ENCODE measurements at places on chromosomes 2 and 18.
A peak's percentile ranks its signal among the peaks of the same experiment; 100 is the strongest.

DNA sequence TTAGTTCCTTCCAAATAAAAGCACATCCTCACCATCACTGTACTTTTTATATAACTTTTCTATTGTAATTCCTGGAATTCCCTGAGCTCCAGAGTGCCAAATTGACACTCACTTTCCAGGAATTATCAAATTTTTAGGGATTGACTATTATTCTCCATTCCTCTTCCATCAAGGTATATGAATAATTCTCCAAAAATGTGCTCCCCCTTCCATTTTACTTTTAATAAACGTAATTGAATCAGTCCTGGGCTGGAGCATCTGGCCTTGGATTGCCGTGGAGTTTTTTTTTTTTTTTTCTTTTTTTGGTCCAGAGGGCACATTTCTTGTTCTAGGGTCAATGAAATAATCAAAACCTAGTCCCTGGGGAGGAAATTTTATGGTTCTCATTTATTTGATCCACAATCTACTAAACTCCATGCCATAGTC lies 304.3 kb downstream of the CDCA7 start:
- no peak for DNase-seq

GRCh38 chr2:188734691-188735090 lies 239.5 kb upstream of the COL3A1 start:
- no peak for DNase-seq

DNA sequence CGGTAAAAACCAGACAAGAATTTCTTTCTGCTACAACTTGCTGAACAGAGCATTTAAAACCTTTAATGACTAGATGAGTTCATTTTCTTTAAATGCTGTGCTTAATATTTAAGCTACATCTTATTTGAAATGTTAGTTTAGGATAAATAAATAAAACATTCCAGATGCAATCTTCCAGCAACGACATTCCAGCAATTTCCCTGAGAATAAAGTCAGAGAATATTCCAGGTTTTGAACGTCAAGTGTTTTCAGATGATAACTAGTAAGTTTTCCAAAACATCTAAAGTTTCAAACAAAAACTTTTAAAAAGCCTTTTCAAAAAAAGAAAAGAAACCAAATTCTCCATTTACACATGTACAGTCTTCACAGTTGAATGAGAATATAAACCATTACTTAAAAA lies 104.8 kb downstream of the PPP1R1C start:
- no peak for DNase-seq

GRCh38 chr2:523698-524270 lies 153.4 kb downstream of the TMEM18 start:
- no peak for DNase-seq

- DNase-seq = no peak
These were observed 124.0 kb upstream of the TTC39C start for GRCh38 chr18:23890589-23890988.

GRCh38 chr18:23617412-23618014 lies 31.2 kb upstream of the NPC1 start:
- no peak for DNase-seq

GRCh38 chr18:44638034-44638540 lies 42.6 kb upstream of the SETBP1 start:
- DNase-seq = no peak

- DNase-seq = no peak
These were observed 31.5 kb upstream of the SMAD7 start for GRCh38 chr18:48982266-48982665.

GRCh38 chr2:9699139-9700108 lies 68.6 kb upstream of the YWHAQ start:
- DNase-seq = no peak

GRCh38 chr2:180219491-180219890 lies 212.4 kb upstream of the CWC22 start:
- no peak for DNase-seq

DNA sequence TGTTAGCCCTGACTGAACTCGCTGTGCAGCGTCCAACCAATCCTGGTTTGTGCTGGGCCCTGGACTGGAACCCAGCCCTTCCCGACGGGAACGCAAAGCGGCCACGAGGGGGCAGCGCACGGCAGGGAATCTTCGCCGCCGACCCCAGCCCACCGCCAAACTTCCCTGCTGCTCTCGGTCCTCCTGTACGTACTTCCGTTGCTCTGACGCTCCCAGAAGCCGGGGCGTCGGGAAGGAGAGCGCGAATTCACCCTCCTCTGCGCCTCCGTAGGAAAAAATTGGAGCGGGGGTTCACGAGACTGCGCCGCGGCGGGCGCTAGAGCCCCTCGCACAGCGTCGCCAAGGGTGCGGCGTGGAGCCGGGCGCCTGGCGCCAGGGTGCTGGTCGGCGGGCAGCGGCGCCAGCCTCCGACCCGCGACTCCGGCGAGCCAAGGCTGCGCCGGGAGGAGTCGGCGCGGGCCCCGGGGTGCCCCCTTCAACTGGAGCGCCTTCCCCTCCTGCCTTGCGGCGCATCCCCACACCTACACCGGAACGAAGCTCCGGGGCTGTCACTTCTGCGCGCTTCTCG lies 873 bp upstream of the SH3RF3 start:
- DNase-seq = peak; percentile 87

- peak; percentile 45 for DNase-seq
These were observed 27.7 kb downstream of the ADRA2B start for GRCh38 chr2:96088340-96089335.

DNA sequence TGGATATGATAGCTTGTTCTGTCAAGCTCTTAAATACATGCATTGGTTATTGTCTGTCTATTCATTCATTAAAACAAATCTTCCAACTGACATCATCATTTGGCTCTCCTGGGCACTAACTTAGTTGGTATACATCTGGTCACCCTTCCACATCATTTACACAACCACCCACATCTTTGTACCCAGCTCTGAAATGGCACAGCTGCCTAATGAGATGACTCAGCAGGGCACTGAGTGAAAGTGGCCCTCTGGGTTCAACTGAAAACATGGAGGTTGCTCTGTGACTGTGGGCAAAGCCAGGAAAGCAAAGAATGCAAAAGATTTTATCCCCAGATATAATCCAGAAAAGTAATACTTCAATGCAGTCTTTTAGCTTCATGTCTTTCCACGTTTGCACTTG lies 234.0 kb upstream of the MAP2 start:
- DNase-seq = no peak

GRCh38 chr2:158702740-158703139 lies 92.4 kb upstream of the DAPL1 start:
- no peak for DNase-seq

DNA sequence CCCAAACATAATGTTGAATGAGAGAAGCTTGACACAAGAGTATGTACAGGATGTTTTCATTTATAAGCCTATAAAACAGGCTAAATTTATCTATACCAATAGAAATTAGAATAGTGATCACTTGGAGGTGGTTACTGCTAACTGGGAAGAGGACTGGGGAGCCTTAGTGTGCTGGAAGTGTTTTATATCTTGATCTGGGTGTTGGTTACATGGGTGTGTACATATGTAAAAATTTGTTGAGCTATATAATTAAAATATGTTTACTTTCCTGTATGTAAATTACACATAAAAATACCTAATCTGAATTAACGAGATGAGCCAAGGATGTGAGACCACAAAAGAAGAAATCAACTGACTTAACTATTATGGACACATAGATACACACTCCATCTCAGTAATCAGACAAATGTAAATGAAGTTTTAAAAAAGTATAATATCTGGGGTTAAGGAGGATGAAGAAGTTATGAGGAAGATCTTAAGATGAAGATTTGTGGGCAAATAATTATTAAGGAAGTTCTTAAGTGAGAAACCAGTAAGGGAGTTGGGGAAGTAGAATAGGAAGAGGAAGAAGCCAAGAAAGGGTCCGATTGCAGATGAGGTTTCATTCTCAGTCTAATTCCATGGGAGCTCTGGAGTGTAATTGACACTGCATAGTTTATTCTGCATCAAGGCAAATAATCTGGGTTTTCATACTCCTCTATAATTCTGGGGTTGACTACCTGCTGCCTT lies 32.3 kb upstream of the NABP1 start:
- no peak for DNase-seq

DNA sequence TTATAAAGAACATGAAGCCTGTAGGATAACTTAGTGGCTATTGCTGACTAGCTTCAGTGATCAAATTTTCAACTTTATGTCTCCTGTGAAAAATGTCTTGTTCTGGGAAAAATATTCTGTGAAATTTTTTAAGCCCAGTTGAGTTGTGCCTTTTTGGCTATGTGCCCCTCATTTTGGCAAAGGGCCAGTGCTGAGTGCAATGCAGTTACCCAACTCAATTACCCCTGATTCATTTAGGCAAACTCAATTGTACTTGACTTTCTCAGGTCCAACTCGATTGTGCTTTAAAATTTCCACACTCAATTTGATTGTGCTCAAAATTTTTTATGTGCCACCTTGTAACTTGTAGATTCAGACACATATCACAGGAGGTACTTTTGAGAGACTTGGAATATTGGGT lies 548.8 kb upstream of the NRP2 start:
- no peak for DNase-seq

DNA sequence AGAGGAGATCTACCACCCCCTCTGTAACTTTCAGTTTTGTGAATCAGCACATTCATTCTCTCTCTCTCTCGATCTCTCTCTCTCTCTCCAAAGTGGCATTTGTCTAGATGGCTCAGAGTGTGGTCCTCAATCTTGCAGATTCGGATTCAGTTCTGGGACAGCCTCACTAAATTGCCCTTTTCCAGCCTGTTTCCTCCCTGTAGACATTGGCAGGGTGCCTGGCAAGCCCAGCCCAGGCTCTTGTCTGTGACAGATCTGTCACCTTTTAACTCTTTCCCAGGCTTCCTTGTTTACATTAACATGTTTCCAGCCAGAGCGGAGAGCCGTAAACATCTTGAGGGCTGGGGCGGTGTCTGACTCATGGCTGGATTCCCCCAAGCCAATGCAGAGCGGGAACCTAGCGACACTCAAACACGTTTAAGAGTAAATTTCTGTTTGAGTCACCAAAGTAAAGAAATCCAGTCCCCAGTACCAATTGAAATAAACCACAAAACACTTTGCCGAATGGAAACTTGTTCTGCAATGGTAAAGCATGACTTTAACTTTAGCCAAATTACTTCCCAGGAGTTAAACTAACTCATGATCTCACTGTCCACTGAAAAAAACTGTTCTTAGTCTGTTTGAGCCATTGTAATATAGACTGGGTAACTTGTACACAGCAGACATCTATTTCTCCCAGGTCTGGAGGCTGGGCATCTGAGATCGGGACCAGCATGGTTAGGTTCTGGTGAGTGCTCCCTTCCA lies 6.6 kb upstream of the CYP27C1 start:
- no peak for DNase-seq

GRCh38 chr2:37637985-37638384 lies 33.5 kb downstream of the CDC42EP3 start:
- no peak for DNase-seq

GRCh38 chr2:206442474-206442832 lies 879 bp upstream of the ADAM23 start:
- DNase-seq = no peak

DNA sequence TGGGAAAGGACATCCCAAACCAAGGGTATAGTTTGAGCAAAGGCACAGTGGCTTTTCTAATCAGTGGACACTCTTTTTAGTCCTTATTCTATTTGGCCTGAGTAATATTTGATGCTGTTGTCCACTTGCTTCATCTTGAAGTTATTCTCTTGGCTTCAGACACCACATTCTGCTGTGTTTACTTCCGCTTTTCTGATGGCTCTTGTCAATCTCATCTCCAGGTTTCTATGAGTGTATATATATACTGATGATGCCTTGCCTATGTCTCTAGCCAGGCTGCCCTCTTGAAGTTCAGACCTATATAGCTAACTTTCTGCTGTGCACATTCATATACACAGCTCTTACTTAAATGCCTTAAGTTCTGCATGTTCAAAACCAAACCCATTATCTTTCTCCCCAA lies 83.1 kb downstream of the EFEMP1 start:
- no peak for DNase-seq

GRCh38 chr2:165114346-165114939 lies 89.4 kb downstream of the SCN3A start:
- no peak for DNase-seq

DNA sequence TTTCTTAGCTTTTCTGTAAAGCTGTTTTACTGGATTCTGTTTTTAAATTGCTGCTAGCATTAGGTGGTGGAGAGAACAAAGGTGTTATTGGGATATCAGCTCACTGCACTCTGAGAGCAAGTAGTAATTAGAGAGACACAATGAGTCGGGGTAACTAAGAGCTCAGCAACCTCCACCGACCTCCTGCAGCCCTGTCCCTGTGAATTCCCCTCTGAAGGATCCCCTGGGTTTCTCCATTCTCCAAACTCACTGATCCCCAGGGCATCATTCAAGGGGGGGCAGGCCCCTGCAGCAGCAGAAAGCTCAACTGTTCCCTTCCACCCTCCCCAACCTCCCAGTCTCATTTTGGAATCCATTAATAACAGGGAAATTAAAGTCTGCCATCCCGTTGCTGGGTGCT lies 73.0 kb downstream of the MTCL1 start:
- no peak for DNase-seq

- peak; percentile 76 for DNase-seq
These were observed 403 bp upstream of the CLUL1 start for GRCh38 chr18:596288-596881.

- DNase-seq = no peak
These were observed 210.1 kb downstream of the ZNF521 start for GRCh38 chr18:25141886-25142285.

GRCh38 chr18:13235421-13235831 lies 16.9 kb downstream of the LDLRAD4 start:
- DNase-seq = peak; percentile 15

- no peak for DNase-seq
These were observed 241.6 kb downstream of the PIK3C3 start for GRCh38 chr18:42196651-42197050.

DNA sequence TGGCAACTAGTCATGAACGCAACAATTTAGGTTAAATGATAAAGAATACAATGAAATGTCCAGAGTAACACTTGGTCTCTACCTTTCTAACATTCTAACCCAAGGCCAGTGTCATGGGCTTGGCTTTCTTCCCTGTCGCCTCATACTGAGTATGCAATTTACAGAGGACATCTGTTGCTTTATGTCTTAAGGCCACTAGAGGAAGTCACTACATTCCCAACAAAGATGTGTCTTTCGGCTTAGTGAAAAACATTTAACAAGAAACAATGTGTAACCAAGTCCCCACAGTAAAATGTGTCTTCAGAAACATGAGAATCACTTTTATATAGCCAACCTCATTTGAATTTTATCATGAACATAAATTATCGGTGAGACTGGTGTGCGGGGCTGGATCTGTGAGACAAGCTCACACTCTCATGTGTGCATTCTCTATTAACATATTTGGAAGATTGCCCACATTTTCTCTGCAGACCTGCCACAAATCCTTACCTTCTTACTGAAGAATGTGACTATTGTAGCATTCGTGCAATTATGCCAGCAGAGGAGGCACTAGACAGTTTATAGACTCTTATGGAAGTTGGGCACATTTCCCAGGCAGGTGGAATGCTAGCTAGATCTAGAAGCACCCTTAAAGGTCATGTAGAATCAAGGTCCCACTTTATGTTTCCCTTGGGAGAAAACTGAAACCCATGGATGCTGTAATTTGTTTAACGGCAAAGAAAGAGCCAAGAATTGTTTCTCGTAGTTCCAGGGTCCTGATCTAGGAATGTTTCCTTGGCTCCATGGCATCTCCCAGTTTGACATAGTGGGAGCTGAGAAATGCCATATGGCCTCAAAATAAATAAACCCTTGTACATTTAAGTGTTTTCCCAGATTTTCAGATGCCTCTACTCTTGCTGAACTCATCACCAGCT lies 101.8 kb downstream of the CD226 start:
- DNase-seq = no peak

GRCh38 chr2:43124687-43125057 lies 101.7 kb downstream of the ZFP36L2 start:
- DNase-seq = no peak

All from activated CD8-positive, alpha-beta memory T cell treated with anti-CD3 and anti-CD28 coated beads for 24 hours (primary cell).